ENCODE measurements at places on chromosomes 2 and 18.

DNA sequence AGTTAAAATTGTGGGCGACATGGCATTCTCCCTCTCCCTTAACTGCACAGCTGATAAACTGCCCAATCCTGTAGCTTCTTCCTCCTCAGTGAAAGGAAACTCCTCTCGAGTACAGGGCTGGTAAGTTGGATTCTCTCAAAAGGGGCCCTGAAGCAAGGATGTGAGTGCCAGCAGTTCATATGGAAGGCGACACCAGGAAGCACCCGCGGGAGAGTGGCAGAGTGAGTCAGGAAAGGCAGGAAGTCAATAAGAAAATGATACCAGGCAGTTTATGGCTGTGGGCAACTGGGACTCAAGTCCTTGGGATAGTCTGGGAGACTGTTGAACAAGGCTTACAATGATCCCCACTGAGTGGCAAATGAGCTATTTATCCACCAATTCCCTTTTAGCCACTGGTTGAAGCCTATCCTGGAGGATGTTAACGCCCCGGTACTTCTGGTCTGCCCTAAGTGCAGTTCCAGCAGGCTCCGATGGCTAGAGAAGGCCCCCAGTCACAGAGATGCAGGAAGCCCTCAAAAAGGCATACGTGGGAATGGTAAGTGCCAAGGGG, 34.8 kb downstream of the ABHD3 start:
- DNase-seq: no peak

- no peak for DNase-seq
Measured at GRCh38 chr2:28748176-28748575, 3.5 kb upstream of the PPP1CB start.

DNA sequence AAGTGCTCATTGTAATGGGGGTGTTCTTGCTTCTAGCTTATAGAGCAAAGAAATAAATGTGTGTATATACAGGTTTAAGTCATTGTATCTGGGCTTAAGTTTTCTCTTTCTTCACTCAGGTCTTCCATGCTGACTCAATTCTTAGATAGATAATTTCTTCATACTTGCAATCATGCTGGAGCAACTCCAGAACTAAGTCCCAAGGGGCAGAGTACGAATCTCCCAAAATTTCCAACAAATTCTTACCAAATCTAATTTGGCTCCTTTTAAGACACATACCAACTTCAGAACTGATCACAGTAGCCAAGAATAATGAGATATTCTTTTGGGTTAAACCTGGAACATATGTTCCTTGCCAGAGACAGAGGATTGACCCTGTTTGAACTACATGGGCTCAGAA, 4.3 kb upstream of the SPAG16 start:
- no peak for DNase-seq

DNA sequence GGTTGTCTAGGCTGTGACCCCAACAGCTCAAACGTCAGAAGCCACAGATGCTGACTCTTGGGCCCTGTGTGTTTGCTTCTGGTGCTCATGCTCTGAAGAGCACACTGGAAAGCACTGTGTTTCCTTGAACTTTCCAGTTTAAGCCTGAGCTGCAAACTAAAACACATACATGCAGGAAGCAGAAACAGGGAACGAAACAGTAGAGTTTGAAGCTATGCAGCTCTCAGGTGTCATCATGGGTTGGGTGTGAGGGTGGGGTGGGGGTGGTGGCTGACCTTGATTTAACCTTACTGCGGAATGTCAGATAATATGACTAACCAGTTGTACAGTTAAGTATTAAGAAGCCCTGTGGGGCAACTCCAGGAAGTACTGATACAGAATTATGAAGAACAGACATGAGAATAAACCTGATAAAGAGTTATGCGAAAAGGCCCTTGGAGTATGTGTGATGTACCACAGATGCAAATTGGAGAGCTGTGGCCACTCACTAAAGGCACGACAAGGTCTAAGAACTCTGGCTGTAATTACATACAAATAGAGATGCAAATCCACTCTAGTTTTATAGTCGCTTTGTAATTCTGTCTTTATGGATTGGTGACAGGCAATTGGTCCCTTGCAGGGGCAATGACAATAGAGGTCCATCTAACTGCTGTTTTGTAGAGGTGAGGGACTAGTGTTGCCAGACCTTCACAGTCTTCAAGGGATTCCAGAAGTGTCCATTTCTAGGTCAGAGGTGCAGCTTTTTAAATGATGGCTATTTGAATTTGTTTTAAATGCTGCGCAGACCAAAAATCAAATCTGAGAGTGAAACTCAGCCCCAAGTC, 273.1 kb downstream of the NAPG start:
- DNase-seq: no peak

GRCh38 chr18:5058768-5059695, 138.0 kb downstream of the AKAIN1 start:
- no peak for DNase-seq

DNA sequence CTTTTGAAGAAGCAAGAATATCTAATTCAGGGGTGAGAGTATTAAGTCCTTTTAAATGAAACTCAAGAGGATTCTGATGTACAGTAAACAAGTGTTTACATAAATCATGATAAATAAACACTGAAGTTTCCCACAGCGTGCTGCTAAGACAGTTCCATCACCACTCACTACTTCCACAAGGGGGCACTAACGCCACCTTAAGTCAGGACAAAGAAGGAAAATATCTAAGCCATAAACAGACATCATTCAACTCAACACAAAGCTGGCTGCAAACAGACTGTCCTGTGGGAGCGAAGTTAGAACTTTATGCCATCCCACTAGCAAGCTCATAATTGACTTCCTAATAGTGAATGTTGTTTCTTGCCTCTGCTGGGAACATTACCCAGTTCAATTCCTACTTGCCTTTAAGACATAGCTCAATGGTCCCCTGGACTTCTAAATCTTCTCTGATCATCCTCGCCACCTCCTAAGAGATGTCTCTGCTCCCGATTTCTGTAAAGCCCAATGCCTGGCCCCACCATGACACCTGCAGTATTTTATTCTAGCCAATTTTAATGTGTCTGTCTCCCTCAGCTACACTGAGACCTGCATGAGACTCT, 36.5 kb downstream of the MRPL44 start:
- peak; percentile 29 for DNase-seq

GRCh38 chr2:114068438-114068837, 178.5 kb downstream of the ACTR3 start:
- no peak for DNase-seq

- no peak for DNase-seq
Measured at GRCh38 chr2:62152000-62152399, 43.9 kb upstream of the B3GNT2 start.

DNA sequence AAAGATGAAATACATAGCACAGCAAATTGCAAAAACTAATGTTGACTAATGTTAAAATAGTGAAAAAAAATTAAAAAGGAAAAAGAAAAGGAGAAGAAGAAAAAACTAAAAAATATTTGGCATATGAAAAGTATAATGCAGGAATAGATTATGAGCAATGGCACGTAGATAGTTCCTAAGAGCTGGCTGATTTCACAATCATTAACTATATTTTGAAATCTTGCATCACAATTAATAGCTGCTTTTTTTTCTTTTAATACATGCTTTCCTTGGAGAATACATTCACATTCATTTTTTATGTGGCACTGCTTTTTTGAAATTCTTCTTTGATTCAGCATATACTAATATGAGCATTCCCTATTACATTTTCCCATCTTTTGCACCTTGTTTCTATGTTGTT, 299.8 kb downstream of the DPP10 start:
- no peak for DNase-seq

Measured in DMS79 (cell line).